ENCODE measurements at places on chromosomes 7 and 10. TPM values are rescaled to one million over a fixed set of nuclear protein-coding genes. Genes with fewer than 3 reads are reported as not detected.

Gene EXOSC1
- 47.1 TPM for total RNA-seq

Gene LIPK
- not detected for total RNA-seq

Gene BCL7B
- 76.8 TPM for total RNA-seq

Gene CDH23
- total RNA-seq, result 4.7 TPM

Gene FFAR4
- total RNA-seq, result not detected

Gene OR6B1
- not detected for total RNA-seq

Gene KIAA1217
- not detected for total RNA-seq

Gene ZNF727
- total RNA-seq, result not detected

All from activated CD8-positive, alpha-beta T cell treated with anti-CD3 and anti-CD28 coated beads, Interleukin-2, amount 10 ng/mL, durations not matched to agents 7 days and 5 days (primary cell).